T-helper 2 cell (primary cell): ENCODE measurements at places on chromosomes 7 and 10.
A peak's percentile ranks its signal among the peaks of the same experiment; 100 is the strongest.

GRCh38 chr7:55250313-55250712, 114.8 kb upstream of the LANCL2 start:
- no peak for DNase-seq

DNA sequence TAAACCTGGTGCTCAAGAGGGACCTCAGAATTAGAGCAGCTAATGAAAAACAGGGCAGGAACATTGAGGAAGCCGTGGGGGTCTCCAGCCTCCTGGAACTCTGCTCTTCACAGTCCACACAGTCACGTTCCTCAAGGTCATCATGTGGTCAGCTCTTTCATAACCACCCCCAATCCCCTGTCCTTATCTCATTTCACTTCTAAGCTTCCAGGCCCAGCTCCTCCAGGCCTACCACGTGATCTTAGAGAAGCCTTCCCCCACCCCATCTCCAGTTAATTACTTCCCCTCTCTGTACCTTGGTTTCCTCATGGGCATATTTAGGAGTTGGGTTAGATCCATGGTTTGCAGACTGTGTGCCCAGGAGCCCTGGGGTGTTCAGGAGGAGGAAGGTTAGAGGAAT, 106.4 kb upstream of the TCF7L2 start:
- DNase-seq: no peak

- DNase-seq: no peak
Observed at GRCh38 chr7:84022684-84023308, 171.8 kb downstream of the SEMA3A start.

GRCh38 chr7:69687739-69688433, 89.6 kb downstream of the AUTS2 start:
- DNase-seq: no peak

DNA sequence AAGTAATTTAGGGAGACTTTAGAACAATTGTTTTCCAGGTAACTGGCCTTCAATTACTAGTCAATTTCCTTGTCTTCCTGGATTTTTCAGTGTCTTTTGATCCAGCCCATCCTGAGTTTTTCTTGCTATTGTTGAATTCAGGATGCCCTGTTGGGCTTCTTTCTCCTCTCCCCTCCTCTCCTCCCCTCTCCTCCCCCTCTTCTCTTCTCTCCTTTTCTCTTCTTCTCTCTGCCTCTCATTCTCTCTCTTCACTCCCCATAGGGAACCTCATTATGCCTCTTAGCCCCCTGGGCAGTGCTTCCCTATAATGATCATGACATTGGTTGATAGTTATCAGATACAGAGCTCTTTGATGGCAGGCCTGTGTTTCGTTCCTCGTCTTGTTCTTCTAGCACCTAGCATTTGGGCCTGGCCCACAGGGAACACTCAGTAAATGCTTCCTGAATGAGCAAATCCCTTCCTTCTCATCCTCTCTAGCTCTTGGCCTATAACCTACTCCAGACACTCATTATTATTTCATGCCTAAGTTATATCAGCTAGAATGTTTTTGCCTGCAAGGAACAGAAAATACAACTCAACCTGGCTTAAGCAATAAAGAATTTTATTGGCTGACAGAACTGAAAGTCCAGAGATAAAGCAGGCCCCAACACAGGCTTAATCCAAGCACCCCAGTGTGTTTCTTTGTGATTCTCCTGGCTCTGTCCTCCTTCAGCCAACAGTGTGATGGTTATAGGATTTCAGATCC, 56.8 kb downstream of the CACNB2 start:
- DNase-seq: no peak

DNA sequence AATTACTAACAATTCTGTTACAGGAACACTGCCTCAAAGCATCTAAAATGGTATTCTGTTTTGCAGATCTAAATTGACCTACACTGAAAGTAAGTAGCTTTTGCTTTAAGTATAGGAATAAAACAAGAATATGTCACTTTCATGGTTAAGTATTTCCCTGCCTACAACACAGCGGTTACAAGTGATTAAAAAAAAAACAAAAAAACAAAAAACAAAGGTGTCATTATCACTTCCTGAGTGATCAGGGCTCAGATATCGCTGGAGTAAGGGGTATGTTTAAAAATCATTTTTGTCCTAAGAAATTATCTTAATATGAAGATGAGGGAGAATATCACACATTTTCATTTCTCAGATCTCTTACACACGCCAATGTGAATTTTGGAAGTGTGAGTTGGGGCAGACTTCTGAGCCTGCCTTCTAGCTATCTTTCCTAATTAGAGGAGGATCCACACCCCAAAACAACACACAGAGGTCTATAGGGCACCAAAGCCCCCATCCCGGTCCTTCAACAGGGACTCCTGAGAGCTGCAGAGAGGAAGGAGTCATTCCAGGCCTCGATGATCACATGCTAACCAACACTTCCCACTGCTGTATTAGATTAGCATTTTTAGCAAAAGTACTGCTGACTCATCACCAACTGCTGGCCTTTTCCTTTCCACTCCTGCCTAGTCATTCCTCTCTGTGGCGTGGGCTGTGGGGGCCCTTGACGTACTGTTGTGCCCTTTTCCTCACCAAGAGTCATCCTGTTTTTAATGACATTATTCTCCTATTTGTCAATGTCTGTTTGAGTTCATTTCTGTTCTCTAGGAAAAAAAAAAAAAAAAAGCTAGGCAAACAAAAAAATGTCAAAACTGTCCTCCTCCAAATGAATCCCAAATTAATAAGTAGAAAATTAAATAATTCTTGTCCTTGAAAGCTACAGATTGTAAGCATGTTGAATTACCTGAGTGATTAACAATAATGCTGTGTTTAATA, 31.2 kb downstream of the PRTFDC1 start:
- peak; percentile 67 for DNase-seq

DNA sequence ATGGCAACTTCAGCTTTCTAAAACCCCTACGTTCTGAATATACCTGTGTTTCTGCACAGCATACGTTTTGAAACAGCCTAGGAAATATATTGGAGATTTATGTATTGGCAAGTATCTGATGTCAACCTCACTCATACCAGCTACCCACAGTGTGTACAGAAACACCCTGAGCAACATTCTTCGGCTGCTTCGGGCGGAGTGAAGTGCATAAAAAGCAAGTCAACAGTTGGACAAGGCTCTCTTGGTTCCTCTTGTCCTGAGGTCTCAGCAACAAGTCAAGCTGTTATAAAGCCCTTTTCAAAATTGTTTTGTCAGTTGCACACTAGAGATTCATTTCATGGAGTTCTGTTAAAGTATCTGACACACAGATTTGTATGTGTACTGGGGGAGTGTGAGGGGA, 40.0 kb upstream of the PAPSS2 start:
- no peak for DNase-seq

DNA sequence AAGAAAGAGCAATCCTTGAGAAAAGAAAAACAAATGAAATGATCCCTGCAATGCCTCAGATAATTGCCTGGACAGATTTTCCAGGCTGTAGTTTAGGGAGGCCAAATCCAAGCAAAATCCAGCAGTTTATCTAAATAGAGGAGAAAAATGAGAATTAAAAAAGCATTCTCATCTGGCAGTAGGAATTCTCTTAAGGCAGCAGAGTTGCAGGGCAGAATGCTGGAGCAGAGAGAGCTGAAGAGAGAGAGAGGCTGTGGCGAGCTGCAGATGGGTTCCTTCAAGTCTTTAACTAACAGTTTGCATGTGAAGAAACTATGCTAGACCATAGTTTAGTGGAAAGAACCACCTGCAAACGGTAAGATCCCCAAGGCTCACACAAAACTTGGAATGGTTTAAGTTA, 6.0 kb upstream of the LIPA start:
- no peak for DNase-seq

- no peak for DNase-seq
Observed at GRCh38 chr7:1597791-1598190, 28.0 kb upstream of the PSMG3 start.

GRCh38 chr7:17685141-17685540, 255.2 kb downstream of the SNX13 start:
- no peak for DNase-seq

- DNase-seq: no peak
Observed at GRCh38 chr7:28132959-28133870, 47.4 kb downstream of the JAZF1 start.

GRCh38 chr10:70765794-70766594, 19.2 kb downstream of the TBATA start:
- DNase-seq: no peak

DNA sequence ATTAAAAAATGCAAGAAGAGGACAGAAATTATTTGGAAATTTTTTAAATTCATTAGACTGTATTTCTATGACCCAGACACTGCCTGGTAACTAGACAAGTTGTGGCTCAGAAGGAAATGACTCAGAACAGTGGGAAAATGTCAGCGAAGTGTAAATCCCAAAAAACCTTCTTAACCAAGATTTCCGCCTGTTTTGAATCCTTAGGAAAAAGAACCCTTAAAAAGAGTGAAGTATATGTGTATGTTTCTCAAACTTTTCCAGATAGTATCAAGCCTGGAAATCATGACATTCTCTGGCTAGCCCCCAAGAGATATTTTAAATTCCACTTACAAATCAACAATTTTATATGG, 42.7 kb upstream of the PLXNA4 start:
- no peak for DNase-seq

GRCh38 chr7:101465131-101465530, 102.5 kb downstream of the COL26A1 start:
- no peak for DNase-seq

- no peak for DNase-seq
Observed at GRCh38 chr10:77819210-77820112, 107.1 kb downstream of the DLG5 start.

- no peak for DNase-seq
Observed at GRCh38 chr7:100166970-100167911, 1.2 kb downstream of the GAL3ST4 start.

DNA sequence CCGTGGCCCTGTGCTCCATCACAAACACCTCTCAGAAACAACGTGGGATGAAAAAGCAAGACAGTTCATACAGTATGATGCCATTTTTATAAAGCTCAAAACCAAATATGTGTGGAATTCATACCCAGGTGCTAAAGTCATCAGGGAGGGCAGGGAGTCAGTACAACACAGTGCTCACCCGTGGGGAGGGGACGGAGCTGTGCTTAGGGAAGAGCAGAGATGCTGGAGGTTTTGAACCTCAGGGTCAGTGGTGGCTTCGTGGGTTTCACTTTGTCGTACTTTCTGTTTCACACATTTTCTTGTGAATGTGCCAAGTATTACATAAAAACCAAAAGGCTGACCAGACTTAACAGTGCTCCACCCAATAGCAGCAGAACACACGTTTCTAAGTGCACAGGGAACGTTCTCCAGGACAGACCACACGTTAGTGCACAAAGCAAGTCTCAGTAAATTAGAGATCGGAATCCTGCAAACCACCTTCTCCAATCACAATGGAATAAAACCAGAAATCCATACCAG, 21.2 kb downstream of the ZMIZ2 start:
- no peak for DNase-seq

- no peak for DNase-seq
Observed at GRCh38 chr7:134406431-134406830, 52.5 kb downstream of the AKR1B1 start.

DNA sequence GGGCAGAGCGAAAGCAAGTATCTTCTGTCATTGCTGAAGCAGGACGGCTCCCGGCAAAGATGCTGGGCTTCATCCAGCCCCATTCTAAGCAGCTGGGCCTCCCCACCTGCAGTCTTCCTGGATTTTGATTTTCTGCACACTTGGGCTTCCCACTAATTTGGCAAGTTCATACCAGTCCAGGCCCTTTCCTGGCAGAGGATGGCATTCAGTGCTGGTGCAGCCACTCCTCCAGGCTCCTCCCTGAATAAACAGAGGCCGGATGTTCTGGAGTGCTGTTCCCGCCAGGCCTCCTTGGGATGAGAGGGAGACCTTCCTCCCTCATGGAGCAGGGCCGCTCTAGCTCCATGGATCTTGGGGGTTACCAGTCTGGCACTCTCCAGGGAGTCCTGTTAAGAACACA, 3.4 kb downstream of the BAG3 start:
- no peak for DNase-seq

DNA sequence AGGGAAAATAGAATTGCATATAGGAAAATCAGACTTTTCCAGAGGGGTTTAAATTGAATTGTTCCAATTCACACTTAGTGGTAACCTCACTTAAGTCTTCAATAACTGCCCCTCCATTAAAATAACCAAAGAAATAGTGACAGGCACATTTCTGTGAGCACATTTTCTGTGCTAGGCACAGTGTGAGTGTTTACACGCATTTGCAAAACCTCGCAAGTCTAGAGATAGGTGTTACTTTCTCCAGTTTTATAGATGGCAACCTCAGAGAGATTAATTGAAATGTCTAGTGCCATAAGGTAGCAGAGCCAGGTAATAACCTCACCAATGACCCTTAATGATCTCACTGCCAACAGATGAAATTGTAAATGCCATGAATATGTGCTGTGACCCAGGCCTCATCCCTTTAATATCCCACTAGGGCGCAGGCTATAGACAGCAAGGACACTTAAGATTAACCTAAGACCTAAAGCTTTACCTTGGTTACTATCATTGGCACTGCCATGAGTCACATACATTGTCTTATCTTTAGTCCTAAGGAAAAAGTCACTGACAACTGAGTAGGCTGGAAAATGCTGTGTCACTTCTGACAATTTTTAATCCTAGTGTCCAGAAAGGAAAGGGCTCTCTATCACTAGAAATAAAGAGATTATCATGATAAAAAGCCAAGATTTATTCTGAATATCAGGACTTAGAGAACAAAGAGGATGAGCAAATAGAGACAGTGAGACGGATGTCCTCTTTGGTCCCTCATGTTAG, 187.8 kb downstream of the PPP1R17 start:
- no peak for DNase-seq

GRCh38 chr10:87761892-87762291, 56.1 kb downstream of the ATAD1 start:
- peak; percentile 7 for DNase-seq

DNA sequence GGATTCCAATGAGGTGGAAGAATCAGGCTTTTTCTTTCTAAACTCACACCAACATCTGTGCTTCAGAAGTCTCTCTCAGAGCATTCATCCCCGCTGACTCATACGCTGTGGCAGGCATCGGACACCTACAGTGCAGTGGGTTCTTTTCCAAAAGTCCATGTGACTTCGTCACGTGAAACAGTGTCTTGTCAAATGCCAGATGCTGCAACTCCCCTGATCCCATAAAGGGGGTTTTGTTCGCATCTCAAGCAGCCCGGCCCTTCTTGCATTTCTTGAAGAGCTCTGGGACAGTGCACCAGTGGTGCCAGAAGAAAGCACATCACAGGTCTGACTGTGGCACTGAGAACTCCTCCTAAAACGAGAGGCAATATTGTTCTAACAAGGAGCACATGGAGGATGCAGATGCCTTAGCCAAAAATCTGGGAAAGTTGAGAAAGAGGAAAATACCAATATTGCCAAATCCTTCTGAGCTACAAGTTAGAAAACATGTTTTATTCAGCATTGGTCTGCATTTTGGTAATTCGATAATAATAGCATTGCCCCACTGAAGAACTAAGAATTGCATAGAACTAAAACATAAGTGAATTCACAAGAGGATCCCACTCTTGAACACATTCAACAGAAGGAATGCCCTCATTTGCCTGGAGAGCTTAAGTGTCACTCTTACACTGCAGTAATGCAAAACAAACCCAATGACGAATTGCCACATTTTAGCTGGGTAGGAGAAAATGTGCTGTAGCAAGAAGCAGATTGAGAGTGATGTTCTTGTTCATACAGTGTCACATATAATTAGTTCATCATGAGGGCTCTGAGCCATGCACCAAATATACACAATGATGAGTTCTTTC, 204.4 kb downstream of the CXCL12 start:
- DNase-seq: no peak
